ENCODE measurements at places on chromosomes 5 and 9.

- no peak for DNase-seq
These were observed 99.9 kb downstream of the MACIR start for GRCh38 chr5:103358305-103358995.

DNA sequence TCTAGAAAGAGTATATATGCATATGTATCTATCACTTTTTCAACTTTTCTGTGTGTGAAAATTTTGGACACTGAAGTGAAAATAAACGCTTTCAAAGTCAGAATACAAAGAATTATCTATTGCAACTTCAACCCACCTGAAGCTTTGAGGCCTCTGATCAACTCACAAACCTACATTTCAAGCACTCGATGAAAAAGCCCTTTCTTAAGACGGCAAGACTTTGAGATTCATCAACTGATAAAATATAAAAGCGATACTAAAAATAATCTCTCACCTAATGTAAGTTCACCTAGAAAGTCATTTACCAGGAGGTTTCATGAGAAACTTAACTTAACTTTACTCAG, 1.2 kb downstream of the GOLPH3 start:
- no peak for DNase-seq

GRCh38 chr5:34626036-34626435, 30.1 kb upstream of the RAI14 start:
- DNase-seq, result no peak

GRCh38 chr9:354453-354852, 139.8 kb downstream of the DOCK8 start:
- DNase-seq, result no peak

DNA sequence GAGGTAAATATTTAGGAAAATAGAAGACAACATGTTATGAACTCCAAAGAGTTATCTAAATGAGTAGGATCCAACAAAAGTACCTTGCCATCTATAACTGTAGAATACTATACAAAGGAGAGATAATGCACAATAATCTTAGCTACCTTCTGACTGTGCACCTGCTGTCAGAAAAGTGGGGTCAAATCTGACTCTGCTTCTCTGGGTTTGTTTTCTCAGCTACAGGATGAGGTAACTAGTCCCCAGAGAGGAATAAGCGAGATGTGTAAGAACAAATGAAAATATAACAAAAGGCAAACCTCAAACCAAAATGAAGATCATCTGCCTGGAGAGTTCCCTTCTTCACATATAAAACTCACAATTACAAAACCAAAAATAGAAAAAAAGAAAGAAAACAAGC, 204.8 kb downstream of the DCP2 start:
- peak; percentile 9 for DNase-seq

DNA sequence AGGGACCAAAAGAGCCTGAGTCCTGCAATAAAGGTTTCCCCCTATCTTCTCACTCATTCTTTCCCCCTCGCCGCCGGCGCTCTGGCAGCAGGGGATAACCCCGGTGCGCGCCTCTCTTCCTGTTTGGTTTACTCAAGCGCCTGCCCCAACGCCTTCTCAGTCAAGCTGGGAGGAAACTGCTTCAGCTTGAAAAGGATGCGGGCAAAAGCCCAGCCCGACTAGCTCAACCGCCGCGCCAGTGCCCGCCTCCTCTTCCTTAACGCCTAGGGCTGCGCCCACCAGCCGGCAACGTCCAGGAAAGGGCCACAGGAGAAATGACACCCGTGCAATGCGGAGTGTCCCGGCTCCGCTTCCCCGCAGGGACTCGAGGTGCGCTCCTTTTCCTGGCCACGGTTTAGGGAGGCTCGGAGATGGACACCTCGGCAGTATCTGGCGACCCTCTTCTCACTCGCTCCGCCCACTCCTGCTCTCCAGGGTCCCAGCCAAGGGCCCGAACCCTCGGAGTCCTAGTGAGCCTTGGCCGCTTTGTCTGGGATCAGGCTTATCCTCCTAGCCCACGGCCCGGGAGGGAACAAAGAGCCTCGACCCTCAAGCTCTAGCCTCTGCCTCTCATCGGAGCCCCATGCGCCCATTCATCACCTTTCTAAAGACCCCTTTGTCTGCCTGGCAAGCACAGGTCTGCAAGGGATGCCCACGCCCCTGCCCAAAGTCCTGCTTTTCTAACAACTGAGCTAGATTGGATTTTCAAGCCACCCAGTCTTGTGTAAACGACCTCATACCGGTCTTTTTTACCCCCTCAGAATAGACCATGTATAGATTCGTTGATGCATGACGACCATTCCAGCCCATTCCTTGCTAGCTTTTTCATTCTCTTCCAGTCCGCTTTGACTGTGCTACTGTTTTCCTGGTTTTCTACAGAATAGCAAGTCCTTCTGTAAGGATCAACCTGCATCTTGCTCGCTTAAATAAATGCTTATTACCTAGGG, 2.0 kb downstream of the ST8SIA4 start:
- peak; percentile 98 for DNase-seq

- DNase-seq, result no peak
These were observed 662.1 kb upstream of the FTMT start for GRCh38 chr5:121189342-121190305.

GRCh38 chr9:110446171-110446570, 108.5 kb upstream of the TXNDC8 start:
- DNase-seq, result no peak

DNA sequence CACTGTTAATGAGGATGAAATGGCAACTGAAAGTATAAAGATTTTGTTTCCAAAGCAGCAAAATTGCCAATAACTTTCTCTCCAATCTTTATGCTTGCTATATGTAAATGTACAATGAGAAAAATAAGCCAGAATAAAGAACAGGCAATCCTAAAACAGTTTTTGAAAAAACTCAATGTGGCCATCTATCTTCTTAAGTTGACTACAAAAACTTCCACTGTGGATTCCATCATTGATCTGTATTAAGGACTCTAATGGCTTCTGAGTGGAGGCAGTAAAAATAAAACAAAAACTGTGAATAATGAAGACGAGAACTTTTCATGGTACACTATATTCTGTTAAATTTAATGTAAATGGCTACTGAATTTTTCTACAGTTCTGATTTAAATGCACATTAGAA, 382.9 kb downstream of the TMEM232 start:
- DNase-seq, result no peak

DNA sequence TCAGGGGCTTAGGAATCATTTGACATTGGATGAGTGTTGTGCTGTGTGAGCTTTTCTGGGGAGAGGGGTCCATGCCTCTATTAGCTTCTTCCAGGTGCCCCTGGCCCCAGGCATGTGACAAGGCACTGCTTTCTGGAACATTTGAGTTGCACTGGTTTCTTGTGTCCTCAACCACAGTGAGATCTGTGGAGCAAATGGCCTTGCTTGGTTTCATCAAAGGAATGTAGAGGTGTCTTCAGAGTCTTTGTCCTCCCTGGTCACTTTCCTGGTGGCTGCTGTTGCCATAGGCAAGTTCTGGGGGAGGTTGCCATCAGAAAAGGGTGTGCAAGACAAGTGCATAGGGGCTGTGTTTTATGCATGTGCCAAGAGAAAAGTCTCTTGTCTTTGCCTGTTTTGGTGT, 157.5 kb downstream of the MACROH2A1 start:
- no peak for DNase-seq

DNA sequence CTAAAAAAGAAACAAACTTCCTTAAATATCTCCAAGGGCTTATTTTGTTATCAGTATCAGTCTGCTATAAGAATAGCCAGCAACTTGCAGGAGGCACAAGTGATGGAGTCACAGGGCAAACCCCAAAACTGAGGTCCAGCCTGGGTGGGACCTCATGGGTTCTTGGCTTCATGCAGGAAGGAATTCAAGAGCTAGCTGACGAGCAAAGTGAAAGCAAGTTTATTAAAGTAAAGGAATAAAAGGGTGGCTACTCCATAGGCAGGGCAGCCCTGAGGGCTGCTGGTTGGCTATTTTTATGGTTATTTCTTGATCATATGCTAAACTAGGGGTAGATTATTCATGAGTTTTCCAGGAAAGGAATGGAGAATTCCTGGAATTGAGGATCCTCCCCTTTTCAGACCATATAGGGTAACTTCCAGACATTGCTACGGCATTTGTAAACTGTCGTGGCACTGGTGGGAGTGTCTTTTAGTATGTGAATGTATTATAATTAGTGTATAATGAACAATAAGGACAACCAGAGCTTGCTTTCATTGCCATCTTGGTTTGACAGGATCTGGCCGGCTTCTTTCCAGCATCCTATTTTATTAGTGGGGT, 231.9 kb downstream of the ADAMTSL1 start:
- DNase-seq, result no peak

DNA sequence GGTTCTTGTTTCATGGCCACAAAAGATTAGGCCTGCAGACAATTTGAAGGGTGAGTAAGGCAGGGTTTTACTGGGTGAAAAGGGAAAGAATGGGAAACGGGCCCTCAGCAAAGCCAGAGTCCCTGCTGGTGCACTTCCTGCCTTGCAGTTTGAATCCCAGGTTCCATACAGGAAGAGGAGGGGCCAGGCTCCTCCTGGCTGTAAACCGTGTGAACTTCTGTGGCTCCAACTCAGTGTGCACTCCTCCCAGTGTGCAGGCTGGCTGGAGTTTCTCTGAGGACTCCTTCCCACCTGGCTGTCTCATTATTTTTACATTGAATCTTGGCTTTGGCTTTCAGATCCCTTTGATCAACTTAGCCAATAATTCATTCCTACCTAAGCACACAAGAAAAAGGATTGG, 367.1 kb upstream of the KLF4 start:
- no peak for DNase-seq

DNA sequence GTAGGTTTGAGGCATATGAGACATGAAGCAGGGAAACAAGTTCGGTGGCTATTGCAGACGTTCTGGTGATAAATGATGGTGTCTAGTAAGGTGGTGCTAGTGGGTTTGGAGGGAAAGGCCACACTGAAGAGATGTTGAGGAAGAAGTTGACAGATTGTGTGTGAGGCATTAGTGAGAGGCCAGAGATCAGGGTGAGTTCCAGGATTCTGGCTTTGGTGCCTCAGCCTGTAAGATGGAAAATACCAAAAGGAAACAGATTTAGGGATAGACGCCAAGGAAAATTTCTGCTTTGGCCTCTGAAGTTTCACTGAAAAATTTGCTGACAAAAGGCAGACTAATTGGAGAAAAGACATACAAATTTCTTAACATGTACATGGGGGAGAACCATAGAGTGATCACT, 6.4 kb upstream of the PAIP1 start:
- no peak for DNase-seq
